Stomach (tissue), 19 donors: ENCODE measurements at places on chromosomes 6 and 20. TPM values are rescaled to one million over a fixed set of nuclear protein-coding genes. Genes with fewer than 3 reads are reported as not detected.

DNA sequence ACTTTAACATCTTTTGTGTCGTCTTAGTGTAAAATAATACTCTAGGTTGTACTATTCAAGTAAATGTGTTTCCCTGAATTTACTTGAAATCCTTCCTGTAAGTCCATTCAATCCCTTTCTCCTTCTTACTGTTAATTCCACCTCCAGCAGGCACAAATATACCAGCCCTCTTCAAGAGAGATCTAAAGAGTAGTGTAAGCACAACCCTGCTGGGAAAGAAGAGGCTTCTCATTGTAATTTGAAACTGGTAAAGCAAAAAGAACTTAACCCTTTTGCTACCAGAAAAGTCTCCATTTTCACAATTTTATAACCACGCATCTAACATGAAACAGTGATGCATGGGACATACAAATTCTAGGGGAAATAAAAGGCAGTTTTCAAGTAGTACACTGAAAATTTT lies at the start of gene BMP5:
Gene BMP5, minus strand, starts transcription at position 191 of the 400 bp plus-strand sequence. CDS start 725 bp downstream, outside the sequence.
- no peak for DNase-seq

GRCh38 chr6:41335943-41336342 lies 535 bp downstream of the NCR2 start:
- DNase-seq, result no peak

GRCh38 chr20:45538209-45538799 lies 978 bp downstream of the WFDC6 start:
- DNase-seq, result no peak

Gene PSORS1C2
- total RNA-seq, result not detected

Gene POPDC3
- not detected for total RNA-seq
